Endothelial cell of umbilical vein (primary cell): ENCODE measurements at places on chromosomes 13 and 19.

DNA sequence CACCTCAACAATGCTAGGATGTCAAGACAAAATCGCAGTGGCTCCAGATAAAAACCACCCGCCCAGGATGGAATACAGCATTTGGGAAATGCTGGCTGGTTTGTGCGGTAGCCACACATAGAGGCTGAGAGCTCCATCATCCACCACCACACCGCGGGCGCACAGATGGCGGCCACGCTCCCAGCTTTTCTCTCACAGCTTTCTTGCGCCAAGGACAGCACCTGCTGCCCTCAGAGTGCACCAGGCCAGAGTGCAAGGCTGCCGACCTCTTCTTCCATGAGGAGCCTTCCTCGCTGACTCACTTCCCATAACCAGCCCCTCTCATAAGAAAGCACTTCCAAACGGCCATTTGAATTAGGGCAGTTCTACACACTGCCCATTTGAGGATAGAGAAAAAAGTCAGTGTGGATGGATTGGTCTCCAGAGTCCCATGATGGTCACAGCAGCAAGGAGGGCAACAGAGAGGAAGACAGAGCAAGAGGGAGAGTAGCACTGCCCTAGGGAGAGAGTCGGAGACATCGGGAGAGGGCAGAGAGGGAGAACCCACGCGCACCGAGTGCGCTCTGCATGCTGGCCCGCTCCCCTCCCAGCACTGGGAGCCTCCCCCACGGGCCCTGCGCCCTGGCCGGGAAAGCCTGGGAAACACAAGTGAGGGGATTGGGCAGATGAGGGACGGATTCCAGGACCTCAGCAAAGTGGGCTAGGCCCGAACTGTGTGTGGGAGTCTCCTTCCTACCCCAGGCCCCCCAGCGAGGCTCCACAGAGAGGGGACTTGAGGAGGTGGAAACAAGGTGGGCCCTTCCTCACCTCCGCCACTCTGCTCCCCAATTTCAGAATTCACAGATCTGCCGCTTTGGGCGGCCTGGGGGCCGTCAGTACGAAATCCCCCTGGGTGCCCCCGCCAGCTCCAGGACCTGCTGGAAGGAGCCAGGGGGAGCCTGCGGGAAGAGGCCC lies 156.9 kb downstream of the USP12 start:
- H3K27ac ChIP-seq = no peak overlapping the region
- H3K4me1 ChIP-seq = no peaks in the 10 kb centered on the region
- no peak for DNase-seq
- no peaks in the 10 kb centered on the region for H3K27me3 ChIP-seq
- H3K4me3 ChIP-seq = no peak overlapping the region
- no peaks in the 10 kb centered on the region for H3K36me3 ChIP-seq

- H3K27me3 ChIP-seq = no peaks in the 10 kb centered on the region
- no peak overlapping the region for H3K4me3 ChIP-seq
Observed at GRCh38 chr19:8392017-8392591, 1.9 kb downstream of the RAB11B start.

- no peak for DNase-seq
- no peaks in the 10 kb centered on the region for H3K27me3 ChIP-seq
- H3K4me3 ChIP-seq = no peak overlapping the region
Observed at GRCh38 chr13:111923439-111923838, 143.5 kb upstream of the SOX1 start.

GRCh38 chr13:111491021-111491420 lies 170.6 kb downstream of the TEX29 start:
- DNase-seq = no peak
- no peaks in the 10 kb centered on the region for H3K36me3 ChIP-seq
- no peaks in the 10 kb centered on the region for H3K27me3 ChIP-seq
- H3K4me3 ChIP-seq = no peak overlapping the region
- H3K4me1 ChIP-seq = no peaks in the 10 kb centered on the region

- H3K27ac ChIP-seq = peak overlapping the region; percentile 97
- no peaks in the 10 kb centered on the region for H3K27me3 ChIP-seq
- no peak overlapping the region for H3K4me3 ChIP-seq
- no peaks in the 10 kb centered on the region for H3K36me3 ChIP-seq
- peaks cover 43% of the 10 kb centered on the region for H3K4me1 ChIP-seq
Observed at GRCh38 chr13:30870049-30870884, 35.8 kb upstream of the MEDAG start.

DNA sequence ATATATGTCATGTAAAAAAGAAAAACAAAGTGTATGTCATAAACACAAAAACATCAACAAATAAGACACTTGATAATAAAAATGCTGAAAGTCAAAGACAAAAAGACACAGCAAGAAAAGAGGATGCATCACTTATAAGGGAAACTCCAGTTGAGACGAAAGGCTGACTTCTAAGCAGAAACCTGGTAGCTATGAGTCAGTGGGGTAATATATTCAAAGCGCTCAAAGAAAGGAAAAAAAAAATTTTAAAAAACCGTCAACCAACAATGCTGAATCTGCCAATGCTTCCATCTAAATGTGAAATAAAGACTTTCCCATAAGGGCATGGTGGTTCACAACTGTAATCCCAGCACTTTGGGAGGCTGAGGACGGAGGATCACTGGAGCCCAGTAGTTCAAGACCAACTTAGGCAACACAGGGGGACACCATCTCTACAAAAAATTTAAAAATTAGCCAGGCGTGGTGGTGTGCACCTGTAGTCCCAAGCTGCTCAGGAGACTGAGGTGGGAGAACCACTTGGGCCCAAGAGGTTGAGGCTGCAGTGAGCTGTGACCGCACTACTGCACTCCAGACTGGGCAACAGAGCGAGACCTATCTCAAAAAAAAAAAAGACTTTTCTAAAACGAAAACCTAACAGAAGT lies 24.0 kb downstream of the USP12 start:
- DNase-seq = no peak
- no peaks in the 10 kb centered on the region for H3K27me3 ChIP-seq
- no peaks in the 10 kb centered on the region for H3K4me1 ChIP-seq
- no peak overlapping the region for H3K4me3 ChIP-seq
- no peaks in the 10 kb centered on the region for H3K36me3 ChIP-seq

GRCh38 chr13:32229443-32229842 lies 85.7 kb downstream of the ZAR1L start:
- H3K27ac ChIP-seq = no peak overlapping the region
- no peak for DNase-seq
- H3K4me3 ChIP-seq = no peak overlapping the region
- peaks cover 2% of the 10 kb centered on the region for H3K36me3 ChIP-seq
- no peaks in the 10 kb centered on the region for H3K4me1 ChIP-seq

- no peak overlapping the region for H3K27ac ChIP-seq
- no peaks in the 10 kb centered on the region for H3K36me3 ChIP-seq
- no peaks in the 10 kb centered on the region for H3K4me1 ChIP-seq
- no peak overlapping the region for H3K4me3 ChIP-seq
- no peak for DNase-seq
Observed at GRCh38 chr13:22253107-22253506, 582.2 kb downstream of the FGF9 start.

- no peaks in the 10 kb centered on the region for H3K27me3 ChIP-seq
- peak; percentile 34 for DNase-seq
- H3K36me3 ChIP-seq = no peaks in the 10 kb centered on the region
- peak overlapping the region; percentile 73 for H3K27ac ChIP-seq
Observed at GRCh38 chr19:18322318-18322758, 538 bp downstream of the LSM4 start.

- H3K36me3 ChIP-seq = peaks cover 8% of the 10 kb centered on the region
- no peaks in the 10 kb centered on the region for H3K4me1 ChIP-seq
- peak; percentile 77 for DNase-seq
- H3K27ac ChIP-seq = no peak overlapping the region
Observed at GRCh38 chr19:43651758-43652545, 12.3 kb upstream of the CADM4 start.

GRCh38 chr19:42074513-42075363 lies 1.2 kb upstream of the ZNF574 start:
- peak overlapping the region; percentile 49 for H3K4me3 ChIP-seq
- peaks cover 16% of the 10 kb centered on the region for H3K4me1 ChIP-seq
- peak overlapping the region; percentile 85 for H3K27ac ChIP-seq
- H3K36me3 ChIP-seq = peaks cover 14% of the 10 kb centered on the region
- H3K27me3 ChIP-seq = peaks cover 10% of the 10 kb centered on the region

GRCh38 chr19:6761053-6761676 lies 6.1 kb downstream of the SH2D3A start:
- H3K27me3 ChIP-seq = peaks cover 2% of the 10 kb centered on the region
- H3K4me3 ChIP-seq = no peak overlapping the region
- H3K27ac ChIP-seq = no peak overlapping the region
- DNase-seq = no peak
- H3K36me3 ChIP-seq = no peaks in the 10 kb centered on the region
- no peaks in the 10 kb centered on the region for H3K4me1 ChIP-seq

- H3K4me1 ChIP-seq = peaks cover 10% of the 10 kb centered on the region
- H3K27ac ChIP-seq = no peak overlapping the region
- peaks cover 2% of the 10 kb centered on the region for H3K27me3 ChIP-seq
- no peaks in the 10 kb centered on the region for H3K36me3 ChIP-seq
- DNase-seq = peak; percentile 70
Observed at GRCh38 chr19:13262450-13262849, 112.2 kb downstream of the IER2 start.

DNA sequence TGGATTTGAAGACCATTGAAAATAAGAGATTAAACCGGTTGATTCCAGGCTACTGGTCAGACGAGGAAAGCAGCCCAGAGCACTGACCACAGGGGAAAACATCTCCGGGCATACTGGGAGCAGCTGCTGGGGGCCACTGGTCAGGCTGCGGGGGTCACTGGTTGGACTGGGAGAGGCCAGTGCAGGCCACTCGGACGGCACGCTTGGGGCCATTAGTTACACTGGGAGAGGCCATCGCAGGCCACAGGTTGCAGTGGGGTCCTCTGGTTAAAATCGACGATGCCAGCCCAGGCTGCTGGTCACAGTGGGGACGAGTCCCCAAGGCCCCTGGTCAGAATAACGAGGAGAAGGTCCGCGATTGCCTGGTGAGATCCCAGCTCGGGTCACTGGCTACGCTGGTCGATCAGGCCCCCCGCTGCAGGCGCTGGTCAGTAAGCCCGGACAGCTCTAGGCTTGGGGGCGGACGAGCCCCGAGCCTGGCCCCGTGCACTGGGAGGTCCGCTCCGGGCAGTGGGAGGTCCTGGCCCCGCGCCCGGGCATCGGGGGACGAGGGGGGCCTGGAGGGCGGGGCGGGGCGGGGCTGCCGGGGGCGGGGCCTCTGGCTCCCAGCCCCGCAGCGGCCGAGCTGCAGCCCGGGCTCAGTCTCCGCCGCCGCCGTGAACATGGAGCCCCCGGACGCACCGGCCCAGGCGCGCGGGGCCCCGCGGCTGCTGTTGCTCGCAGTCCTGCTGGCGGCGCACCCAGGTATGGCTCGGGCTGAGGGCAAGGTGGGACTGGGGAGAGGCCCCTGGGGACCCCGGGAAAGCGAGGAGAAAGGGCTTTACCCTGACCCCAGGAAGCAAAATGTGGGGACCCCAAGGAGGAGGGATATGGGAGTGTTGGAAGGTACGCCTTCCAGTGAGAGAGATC lies at the start of gene BCAM:
Gene BCAM, plus strand, starts transcription at position 641 of the 909 bp plus-strand sequence. Its CDS starts 22 bp downstream, at position 663.
- peaks cover 2% of the 10 kb centered on the region for H3K36me3 ChIP-seq
- H3K27me3 ChIP-seq = no peaks in the 10 kb centered on the region
- peak within 1 kb of the TSS; percentile 64 for H3K4me3 ChIP-seq
- peak; percentile 49 for DNase-seq

GRCh38 chr13:80386002-80386401 lies 45.1 kb upstream of the SPRY2 start:
- H3K4me1 ChIP-seq = no peaks in the 10 kb centered on the region
- no peak overlapping the region for H3K27ac ChIP-seq
- no peaks in the 10 kb centered on the region for H3K27me3 ChIP-seq

DNA sequence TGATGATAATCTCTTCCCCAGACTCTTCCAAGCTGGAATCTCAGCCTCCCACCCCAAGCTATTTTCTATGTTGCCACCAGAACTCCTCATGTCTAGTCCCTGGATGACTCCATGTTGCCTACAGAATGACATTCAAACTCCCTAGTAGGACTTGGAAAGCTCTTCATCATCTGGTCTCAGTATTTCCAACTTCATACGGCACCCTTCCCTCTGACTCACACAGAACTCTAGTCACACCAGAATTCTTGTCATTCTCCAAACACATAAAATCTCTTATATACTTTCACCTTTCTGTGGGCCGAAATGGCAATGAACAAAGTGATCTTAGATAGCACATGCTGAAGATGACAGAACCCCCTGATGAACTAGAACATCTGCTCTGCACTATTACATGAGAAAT lies 86.2 kb downstream of the CAB39L start:
- no peaks in the 10 kb centered on the region for H3K36me3 ChIP-seq
- H3K27ac ChIP-seq = no peak overlapping the region
- no peaks in the 10 kb centered on the region for H3K4me1 ChIP-seq
- no peak overlapping the region for H3K4me3 ChIP-seq
- no peaks in the 10 kb centered on the region for H3K27me3 ChIP-seq
- no peak for DNase-seq

DNA sequence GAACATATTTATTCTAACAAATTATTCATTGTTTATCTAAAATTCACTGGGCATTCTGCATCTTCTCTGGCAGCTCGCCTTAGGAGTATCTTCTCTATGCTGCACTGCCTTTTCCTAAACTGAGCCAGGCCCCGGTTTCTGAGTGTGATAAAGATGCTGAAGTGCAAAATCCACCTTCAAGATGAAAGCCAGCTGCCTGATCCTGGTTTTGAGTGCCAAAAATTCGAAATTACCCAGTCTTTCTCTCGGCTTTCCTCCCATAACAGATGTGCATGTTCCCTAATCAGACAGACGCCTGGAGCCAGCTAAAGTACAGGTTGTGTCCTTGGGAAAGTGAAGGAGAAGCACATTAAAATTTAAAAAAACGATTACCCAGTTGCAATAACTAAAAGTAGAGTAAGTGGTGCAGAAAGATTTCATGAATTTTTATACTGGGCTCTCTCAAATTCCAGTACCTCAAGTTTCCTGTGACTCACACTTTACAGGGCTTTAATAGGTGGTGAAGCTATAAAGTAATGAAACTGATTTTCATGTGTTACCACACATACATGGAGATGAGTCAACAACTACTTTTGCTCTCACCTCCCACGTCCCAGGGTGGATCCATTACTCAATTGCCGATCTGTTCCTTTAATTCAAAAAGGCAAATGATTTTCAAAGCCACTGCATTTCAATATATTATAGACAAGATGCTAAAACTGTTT lies 65.0 kb upstream of the GTF2F2 start:
- no peaks in the 10 kb centered on the region for H3K36me3 ChIP-seq
- no peaks in the 10 kb centered on the region for H3K4me1 ChIP-seq
- DNase-seq = peak; percentile 14
- H3K27me3 ChIP-seq = peaks cover 4% of the 10 kb centered on the region
- no peak overlapping the region for H3K4me3 ChIP-seq
